ENCODE measurements at places on chromosomes 13 and 19.

GRCh38 chr19:8446061-8446709 lies 1.4 kb downstream of the HNRNPM start:
- H3K36me3 ChIP-seq: no peaks in the 10 kb centered on the region
- peak overlapping the region; percentile 98 for H3K27ac ChIP-seq
- no peak for DNase-seq
- H3K4me1 ChIP-seq: peaks cover 32% of the 10 kb centered on the region
- no peaks in the 10 kb centered on the region for H3K27me3 ChIP-seq

- no peak for DNase-seq
- peak within 1 kb of the TSS; percentile 47 for H3K4me3 ChIP-seq
- H3K27me3 ChIP-seq: peaks cover 17% of the 10 kb centered on the region
- no peaks in the 10 kb centered on the region for H3K4me1 ChIP-seq
- no peak within 1 kb of the TSS for H3K27ac ChIP-seq
- no peaks in the 10 kb centered on the region for H3K36me3 ChIP-seq
These were observed at the start of gene LINGO3 for GRCh38 chr19:2308114-2308556. TSS of gene LINGO3 (minus strand) at chr19:2308154. CDS start at chr19:2291776, 16,378 bp downstream.

DNA sequence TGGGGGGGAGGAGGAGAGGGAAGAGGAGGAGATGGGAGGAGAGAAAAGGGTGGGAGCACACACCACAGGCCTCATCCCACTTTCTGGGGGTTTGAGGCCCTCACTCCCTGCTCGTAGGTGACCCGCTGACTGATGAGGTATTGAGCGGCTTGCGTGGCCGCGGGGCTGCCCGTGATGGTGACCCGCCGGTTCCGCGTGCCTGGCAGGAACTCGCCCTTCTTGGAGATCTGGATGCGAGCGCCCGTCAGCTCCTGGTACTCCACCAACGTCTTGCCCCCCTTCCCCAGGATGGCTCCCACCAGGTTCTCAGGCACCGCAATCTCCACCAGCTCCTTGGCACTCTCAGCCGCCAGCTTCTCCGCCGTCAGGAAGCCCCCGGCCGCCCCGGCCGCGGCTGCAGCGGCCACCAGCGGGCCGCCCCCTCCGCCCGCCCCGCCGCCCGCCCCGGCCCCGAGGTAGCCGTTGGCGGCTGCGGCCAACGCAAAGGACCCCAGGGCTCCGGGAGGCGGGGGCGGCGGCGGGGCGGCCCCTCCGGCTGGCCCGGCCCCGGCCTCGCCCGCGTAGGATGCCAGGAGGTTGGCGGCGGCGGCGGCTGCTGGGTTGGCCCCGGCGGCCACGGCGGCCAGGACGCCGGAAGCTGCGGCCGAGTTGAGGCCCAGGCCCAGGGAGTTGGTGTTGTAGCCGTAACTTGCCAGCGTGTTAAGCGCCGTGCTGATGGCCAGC lies 25.4 kb upstream of the NANOS2 start:
- no peaks in the 10 kb centered on the region for H3K27me3 ChIP-seq
- H3K4me3 ChIP-seq: peak overlapping the region; percentile 54
- no peak for DNase-seq
- H3K4me1 ChIP-seq: no peaks in the 10 kb centered on the region

- peaks cover 3% of the 10 kb centered on the region for H3K27me3 ChIP-seq
- no peak overlapping the region for H3K4me3 ChIP-seq
- no peaks in the 10 kb centered on the region for H3K36me3 ChIP-seq
- H3K27ac ChIP-seq: no peak overlapping the region
- no peak for DNase-seq
These were observed 4.4 kb upstream of the S1PR5 start for GRCh38 chr19:10521461-10522171.

DNA sequence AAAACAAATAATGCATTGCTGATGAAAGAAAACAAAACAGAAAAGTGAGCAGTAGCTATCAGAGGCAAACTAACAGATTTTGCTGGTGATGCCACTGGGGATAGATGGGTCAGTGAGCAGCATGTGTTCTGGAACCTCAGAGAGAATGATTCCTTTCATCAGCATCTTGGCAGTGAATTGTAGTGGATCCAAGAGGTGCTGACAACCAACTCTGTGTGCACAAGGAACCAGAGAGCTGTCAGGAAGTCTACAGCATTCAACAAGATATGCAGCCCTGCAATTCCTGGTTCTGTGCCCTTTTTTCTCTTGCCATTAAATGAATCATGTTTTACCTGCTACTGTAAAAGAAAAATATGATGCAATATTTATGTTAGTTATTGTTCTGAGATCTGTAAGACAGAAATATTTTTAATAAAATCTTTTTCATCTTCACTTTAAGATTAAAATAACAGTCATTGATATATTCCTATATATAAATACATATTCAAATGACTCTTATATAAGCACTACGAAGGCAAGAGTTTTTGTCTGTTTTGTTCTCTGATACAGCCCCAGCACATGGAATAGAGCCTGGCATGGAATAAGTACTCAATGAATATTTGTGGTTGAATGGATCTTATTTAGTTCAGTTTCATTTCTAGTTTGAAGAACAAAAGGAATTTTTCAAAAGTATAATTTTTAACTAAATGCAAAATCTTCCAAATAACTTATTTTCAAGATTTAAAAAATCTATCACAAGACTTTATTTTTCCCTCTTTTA lies 80.8 kb downstream of the FREM2 start:
- no peak overlapping the region for H3K4me3 ChIP-seq
- H3K4me1 ChIP-seq: no peaks in the 10 kb centered on the region
- no peak overlapping the region for H3K27ac ChIP-seq
- no peaks in the 10 kb centered on the region for H3K36me3 ChIP-seq

DNA sequence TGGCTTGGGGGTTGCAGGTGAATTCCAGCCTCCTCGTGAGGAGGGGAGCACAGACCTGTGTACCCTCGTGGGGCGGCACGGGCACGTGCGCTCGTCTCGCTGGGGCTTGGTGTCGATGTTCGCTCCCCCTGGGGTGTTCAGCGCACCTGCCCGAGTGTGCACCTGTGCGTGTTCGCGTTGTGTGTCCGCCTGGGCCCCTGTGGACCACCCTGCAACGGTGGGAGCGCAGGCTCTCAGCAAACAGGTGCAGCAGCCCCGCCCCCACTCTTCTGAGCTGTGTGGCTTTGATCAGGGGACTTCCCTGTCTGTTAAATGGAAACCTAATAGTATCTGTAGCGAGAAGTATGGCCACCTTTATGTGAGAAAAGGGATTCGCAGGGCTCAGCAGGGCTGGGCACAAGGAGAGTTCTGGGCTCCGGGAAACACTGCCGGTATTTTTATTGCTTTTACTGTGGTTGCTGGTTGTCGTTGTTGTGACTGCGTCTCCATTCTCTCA lies 549 bp downstream of the SMIM17 start:
- H3K27ac ChIP-seq: no peak overlapping the region
- H3K36me3 ChIP-seq: no peaks in the 10 kb centered on the region
- H3K4me3 ChIP-seq: no peak overlapping the region
- no peak for DNase-seq
- no peaks in the 10 kb centered on the region for H3K27me3 ChIP-seq

Measured in breast epithelium (tissue), 4 donors.